ENCODE measurements at places on chromosomes 7 and 10. TPM values are rescaled to one million over a fixed set of nuclear protein-coding genes. Genes with fewer than 3 reads are reported as not detected.

- no peak for DNase-seq
Observed at GRCh38 chr7:34034728-34035127, 129.4 kb downstream of the BMPER start.

DNA sequence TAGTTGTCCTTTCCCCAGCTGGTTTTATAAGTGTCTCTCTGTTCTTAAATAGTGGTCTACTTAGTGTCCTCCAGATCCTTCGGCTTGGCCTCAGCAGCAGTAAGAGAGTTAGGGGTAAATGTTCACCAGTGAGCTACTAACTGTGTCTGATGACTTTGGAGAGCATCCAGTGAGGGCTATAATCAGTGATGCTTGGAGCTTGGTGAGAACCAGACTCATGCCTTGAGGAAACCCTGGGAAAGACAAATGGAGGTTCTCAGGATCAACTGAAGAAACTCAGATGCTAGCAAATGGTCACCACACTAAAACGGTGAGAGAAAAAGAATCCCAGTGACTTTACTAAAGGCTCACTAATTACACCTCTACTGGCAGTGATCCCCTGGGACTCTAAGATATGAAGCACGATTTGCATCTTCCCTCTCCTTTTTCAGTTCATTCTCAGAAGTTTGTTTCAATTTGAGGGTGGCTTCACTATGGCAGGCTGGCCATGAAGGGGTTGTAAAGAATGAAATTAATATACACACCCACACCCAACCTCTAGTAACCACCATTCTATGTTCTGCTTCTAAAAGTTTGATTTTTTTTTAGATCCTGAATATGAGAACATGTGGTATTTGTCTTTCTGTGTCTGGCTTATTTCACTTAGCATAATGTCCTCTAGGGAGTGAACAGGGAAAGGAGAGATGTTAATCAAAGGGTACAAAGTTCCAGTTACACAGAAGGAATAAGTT lies 177.9 kb downstream of the PDE1C start:
- no peak for DNase-seq

GRCh38 chr10:76036111-76036940 lies 604.9 kb downstream of the LRMDA start:
- DNase-seq, result peak; percentile 48

DNA sequence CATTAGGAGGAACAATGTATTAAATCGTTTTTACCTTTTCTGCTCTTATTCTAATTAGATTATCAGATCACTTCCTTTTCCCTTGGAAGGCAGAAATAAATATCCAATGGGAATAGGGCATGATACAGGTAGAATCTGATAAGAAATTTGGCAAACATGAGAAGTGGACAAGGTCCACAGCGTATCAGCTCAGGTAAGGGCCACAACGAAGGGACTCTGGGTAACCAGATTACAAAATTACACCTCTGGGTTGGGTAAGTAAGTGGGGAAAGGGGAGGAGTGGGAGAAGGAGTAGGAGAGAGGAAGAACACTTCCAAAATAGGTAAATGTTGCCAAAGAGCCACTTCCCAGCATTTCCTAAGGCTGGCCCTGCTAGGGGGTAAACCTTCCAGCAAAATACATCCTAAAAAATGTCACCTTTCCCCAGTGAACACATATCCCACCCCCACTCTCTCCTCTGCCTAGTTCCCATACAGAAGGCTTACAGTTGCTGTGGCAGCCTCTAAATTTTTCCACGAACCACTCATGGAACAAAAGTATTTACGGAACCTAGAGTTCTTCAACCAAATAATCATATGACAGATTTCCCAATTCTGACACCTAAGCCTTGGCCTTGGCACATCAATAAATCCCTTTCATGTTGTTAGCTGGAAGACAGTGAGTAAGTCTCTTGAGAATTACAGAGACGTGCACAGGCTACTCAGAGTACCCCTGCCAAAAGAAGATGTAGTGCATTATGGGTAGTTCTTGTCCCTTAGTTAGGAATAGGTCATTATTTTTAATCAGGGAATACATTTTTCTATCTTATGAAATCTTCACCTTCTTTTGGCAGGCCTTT lies 51.5 kb upstream of the DLX6 start:
- DNase-seq, result no peak

The LRRC18 gene
- total RNA-seq, result not detected

The LRIT1 gene
- total RNA-seq, result not detected
